Pulmonary artery endothelial cell (primary cell): ENCODE measurements at places on chromosomes 11 and 22. TPM values are rescaled to one million over a fixed set of nuclear protein-coding genes. Genes with fewer than 3 reads are reported as not detected.

BTG4 gene
- not detected in 2 replicates for total RNA-seq

PRRG4 gene
- 0.07 and 0.49 TPM in 2 replicates for total RNA-seq

CCDC116 gene
- 0.07 and 0.35 TPM in 2 replicates for total RNA-seq

NAALAD2 gene
- 0.21 and 0.40 TPM in 2 replicates for total RNA-seq

OR5AP2 gene
- total RNA-seq, result not detected in 2 replicates

OR4C6 gene
- total RNA-seq, result not detected in 2 replicates

ABTB2 gene
- 0.07 and 0.25 TPM in 2 replicates for total RNA-seq

CASP1 gene
- 6.7 and 47.4 TPM in 2 replicates for total RNA-seq

DHCR7 gene
- 53.5 and 57.1 TPM in 2 replicates for total RNA-seq

CARD16 gene
- 37.5 and 84.8 TPM in 2 replicates for total RNA-seq
